Endodermal cell (in vitro differentiated cells): ENCODE measurements at places on chromosomes 12 and 14. TPM values are rescaled to one million over a fixed set of nuclear protein-coding genes. Genes with fewer than 3 reads are reported as not detected.

ING4 gene
- total RNA-seq, result 52.3 and 60.3 TPM in 2 replicates

IFNG-AS1 gene
- not detected in 2 replicates for total RNA-seq

NYNRIN gene
- total RNA-seq, result 19.6 and 19.7 TPM in 2 replicates

- no peaks in the 10 kb centered on the region for H3K27me3 ChIP-seq
- peak; percentile 58 for DNase-seq
- no peaks in the 10 kb centered on the region for H3K4me1 ChIP-seq
These were observed 174.3 kb downstream of the FOXN3 start for GRCh38 chr14:89242652-89243279.

DNA sequence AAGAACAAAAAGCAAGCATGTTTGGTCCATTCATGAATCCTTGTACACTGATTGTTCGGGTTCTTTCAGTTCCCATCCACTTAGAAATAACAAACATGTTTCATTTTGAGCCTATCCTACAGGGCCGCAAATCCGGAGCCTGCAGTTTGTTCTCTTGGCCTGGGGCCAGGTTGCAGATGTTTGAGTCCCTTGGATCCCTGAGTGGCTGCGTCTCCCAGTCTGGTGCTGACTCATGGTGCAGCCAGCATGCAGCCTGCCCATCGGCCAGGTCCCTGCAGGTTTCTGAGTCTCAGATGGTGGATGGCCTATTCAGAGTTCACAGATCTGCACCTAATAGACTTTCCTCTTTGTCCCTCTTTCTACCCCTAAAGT is 1.9 kb upstream of the DYNC1H1 start:
- DNase-seq, result no peak
- H3K27ac ChIP-seq, result no peak overlapping the region
- no peaks in the 10 kb centered on the region for H3K4me1 ChIP-seq
- peaks cover 2% of the 10 kb centered on the region for H3K36me3 ChIP-seq
- H3K27me3 ChIP-seq, result peaks cover 17% of the 10 kb centered on the region

- no peaks in the 10 kb centered on the region for H3K27me3 ChIP-seq
- peaks cover 4% of the 10 kb centered on the region for H3K4me1 ChIP-seq
- peaks cover 38% of the 10 kb centered on the region for H3K36me3 ChIP-seq
- peak; percentile 38 for DNase-seq
These were observed 660 bp upstream of the MCRS1 start for GRCh38 chr12:49568442-49569162.

DNA sequence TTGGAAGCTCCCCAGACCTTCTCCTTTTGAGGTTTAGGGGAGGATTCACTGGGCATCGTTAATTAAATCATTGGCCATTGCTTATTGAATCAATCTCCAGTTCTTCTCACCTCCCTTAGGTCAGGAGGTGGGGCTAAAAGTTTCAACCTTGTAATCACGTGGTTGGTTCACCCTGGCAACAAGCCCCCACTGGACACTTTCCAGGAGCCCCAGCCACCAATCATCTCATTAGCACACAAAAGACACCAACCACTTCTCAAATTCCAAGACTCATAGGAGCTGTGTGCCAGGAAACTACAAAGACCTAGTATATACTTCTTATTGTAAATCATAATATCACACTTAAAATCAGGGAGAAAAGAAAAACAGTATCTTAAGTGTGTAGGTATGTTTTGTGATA is 94.6 kb upstream of the PLEKHA5 start:
- H3K27ac ChIP-seq, result no peak overlapping the region
- H3K4me1 ChIP-seq, result no peaks in the 10 kb centered on the region
- H3K36me3 ChIP-seq, result no peaks in the 10 kb centered on the region
- H3K27me3 ChIP-seq, result no peaks in the 10 kb centered on the region
- no peak for DNase-seq

DNA sequence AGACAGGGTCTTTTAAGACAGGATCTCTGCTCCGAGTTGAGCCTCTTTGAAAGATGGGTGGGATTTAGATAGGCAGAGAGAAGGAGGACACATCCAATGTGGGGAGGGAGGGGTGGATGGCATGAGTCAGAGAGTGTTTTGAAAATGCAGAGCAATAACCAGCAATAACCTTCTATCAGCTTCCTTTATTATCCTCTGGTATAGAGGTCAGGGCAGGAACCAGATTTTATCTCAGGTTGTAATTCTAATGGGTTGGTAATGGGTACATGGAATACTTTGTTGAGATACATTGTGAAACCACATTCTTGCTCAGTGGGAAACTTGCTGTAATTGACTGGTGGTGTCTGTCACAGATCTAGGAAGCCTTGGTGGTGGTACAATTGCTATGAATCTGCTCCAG is 37.6 kb upstream of the CCDC63 start:
- no peak overlapping the region for H3K27ac ChIP-seq
- H3K4me1 ChIP-seq, result no peaks in the 10 kb centered on the region
- no peak for DNase-seq
- H3K4me3 ChIP-seq, result no peak overlapping the region

DNA sequence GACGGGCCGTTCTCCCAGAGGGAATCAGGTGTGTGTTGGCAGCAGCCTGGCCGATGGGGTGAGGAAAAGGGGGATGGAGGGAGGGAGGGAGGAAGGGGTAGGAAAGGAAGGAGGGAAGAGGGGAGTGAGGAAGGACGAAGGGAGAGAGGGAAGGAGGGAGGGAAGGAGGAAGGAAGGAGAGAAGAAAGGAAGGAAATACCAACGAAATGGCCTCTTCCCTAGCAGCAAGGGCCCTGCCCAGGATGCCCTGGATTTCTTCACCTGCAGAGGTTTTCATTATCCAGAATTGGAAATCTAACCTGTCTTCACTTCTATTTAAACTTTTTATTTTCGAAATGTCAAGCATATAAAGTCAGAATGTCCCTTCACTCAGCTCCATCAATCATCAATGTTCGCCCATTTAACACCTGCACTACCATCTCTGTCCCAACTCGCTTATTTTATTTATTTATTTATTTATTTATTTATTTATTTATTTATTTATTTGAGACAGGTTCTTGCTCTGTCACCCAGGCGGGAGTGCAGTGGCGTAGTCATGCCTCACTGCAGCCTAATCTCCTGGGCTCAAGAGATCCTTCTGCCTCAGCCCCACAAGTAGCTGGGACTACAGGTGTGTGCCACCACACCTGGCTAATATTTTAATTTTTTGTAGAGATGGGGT is 70.7 kb downstream of the ACACB start:
- H3K36me3 ChIP-seq, result no peaks in the 10 kb centered on the region
- no peaks in the 10 kb centered on the region for H3K4me1 ChIP-seq
- H3K27me3 ChIP-seq, result peaks cover 67% of the 10 kb centered on the region
- DNase-seq, result peak; percentile 23
